Lung microvascular endothelial cell (primary cell): ENCODE measurements at places on chromosomes 3 and 15.

GRCh38 chr3:54153477-54153876 lies 31.1 kb downstream of the CACNA2D3 start:
- DNase-seq, result no peak

DNA sequence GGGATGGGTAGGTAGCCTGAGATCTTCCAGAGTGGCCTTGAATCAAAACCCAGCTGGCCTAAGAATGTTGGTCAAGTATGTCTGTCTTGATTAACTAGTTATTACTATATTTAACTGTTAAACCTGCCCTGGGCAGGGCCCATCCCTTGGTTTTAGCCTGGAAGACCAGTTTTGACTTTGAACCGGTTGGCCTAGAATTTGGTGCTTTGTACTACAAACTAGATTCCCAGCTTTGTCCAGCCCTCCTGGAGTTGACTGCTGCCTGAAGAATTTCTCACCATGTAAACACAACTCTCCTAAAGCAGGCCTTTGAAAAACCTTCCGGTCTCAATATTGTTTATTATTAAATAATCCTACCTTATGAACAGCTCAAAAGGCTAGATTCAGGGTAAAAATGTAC lies 16.0 kb downstream of the C15orf62 start:
- DNase-seq, result no peak

DNA sequence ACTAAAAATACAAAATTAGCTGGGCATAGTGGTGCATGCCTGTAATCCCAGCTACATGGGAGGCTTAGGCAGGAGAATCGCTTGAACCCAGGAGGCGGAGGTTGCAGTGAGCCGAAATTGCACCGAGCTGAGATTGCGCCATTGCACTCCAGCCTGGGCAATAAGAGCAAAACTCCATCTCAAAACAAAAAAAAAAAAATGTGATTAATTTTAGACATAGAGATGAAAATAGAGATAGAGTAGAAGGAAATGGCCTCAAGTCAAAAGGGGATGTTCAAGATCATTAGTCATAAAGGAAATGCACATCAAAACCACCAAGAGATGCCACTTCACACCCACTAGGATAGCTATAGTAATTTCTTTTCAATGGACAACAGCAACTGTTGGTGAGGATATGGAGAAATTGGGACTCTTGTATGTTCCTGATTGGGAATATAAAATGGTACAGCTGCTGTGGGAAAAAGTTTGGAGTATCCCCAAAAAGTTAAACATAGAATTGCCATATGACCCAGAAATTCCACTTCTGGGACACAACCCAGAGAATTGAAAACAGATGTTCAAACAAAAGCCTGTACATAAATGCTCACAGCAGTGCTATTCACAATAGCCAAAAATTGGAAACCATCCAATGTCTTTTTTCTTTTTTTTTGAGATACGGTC lies 55.4 kb downstream of the ABHD2 start:
- DNase-seq, result peak; percentile 92

DNA sequence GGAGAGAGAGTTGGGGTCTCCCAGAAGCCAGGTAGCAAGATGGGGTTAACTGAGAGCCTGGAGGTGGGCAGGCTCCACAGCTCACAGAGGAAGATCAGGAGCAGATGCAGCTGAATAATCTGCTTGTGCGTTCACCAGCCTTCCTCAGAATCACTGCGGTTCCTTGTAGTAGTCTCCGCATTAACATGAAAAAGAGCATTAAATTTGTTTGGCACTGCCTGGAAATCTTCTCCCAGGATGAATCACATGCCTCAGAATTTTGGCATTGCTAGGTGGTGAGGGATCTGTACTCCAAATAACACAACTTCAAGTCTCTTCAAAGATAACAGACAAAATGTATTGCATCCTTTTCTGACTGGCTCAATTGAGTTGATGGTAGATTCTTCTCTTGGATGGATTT lies 700.6 kb upstream of the ARRDC4 start:
- DNase-seq, result no peak

DNA sequence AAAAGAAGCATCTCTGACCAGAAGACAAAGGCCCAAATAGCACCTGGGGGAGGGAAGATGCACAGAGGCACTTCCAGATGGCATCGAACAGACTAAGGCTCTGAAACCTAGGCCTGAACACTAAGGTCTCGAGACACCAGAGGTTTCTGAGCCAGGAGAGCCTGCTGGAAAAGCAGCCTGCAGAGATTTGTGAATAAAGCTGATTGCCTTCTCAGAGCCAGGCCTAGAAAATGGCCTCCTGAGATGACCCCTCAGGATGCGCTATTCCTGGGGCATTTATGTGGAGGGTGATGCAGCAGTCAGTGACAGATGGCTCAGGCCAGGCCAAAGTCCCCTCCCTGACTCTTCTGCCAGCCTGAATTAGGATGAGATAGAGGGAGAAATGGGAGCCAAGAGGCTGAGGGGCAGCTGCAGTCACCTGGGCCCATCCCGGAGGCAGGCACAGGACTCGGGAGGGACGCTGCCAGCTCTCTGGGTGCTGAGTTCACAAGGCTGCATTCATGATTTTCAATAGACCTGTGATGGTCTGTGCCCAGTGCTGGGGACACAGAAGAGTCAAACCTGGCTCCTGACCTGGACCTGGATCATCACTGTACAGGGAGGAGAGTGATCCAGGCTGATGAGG lies 6.9 kb downstream of the PRSS50 start:
- no peak for DNase-seq

- DNase-seq, result no peak
These were observed 810.5 kb upstream of the NECTIN3 start for GRCh38 chr3:110261141-110261540.

DNA sequence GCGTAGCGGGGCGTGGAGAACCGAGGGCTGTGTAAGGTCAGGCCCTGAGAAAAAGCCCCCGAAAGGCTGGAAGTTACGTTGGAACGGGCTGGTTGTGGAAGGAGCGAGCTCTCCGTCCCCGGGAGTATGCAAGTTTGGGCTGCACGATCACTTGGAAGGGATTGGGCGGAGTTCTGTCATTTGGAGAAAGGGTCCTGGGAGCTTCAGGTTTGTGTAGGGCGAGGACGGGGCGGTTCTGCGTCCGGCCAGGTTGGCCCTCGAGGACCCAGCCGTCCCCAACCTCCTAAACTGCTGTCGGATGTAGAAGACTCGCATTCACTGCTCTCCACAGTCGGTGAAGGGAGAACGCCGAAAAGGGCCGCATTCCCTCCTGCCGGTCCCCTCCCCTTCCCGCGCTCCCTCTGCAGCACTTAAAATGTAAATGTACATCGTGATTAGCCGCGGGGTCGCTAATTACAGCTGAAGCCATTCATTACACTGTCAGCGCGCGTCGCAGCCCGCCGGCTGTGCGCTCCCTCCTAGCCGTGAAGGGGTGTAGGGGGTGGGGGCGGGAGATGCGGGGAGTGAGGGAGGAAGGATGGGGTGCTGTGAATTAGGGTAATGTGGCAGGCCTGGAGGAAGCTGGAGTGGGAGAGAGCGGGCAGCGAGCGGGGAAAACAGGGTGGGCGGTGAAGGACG lies 2.5 kb upstream of the RPP25 start:
- no peak for DNase-seq

DNA sequence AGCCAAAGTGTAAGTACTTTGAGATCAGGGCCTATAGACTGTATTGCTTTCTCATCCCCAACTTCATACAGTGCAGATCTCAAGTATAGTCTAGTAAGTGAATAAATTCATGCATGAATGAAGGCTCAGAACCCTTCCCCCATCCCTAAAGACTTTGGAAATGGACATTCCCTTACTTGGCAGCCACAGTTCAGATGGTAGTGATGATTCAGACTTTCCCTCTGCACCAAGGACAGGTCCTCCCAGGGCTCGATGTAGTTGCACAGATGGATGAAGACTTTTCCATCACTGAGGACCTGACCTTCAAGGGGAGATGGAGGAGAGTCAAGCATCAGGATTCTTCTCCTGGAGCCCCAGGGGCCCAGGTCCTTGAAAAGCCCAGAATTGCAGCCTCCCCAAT lies 4.6 kb downstream of the TIMP4 start:
- peak; percentile 11 for DNase-seq

DNA sequence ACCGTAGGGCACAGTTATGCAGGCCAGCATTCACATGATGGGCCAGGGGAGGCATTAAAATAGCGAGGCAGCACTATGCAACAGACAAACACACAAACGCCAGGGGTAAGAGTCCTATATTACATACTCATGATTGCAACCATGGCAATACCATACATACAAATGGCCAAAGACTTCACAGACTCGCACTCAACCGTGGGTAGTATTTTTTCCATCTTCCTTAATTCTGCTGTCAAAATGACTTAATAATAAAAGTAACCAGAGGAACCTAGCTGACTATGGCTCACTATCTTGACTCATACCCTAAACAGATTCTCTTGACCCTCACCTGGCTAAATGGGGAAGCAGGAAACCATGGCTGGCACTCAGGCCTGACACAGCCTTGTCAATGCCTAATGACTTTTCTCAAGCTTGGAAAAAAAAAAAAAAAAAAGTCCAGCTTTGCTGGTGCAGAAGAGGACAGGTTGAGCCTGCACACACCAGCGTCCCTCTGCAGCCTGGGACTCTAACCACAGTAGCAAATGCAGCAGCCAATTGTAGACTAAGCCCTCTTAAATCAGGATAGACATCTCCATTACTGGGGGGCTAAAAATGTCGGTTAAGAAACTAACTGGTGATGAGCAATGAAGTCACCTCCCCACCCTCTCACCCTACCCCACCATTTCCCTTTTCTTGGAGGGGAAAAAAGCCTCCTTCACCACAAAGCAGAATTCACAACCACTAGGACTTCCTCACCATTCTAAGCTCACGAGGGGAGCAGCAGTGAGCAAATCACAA lies 23.1 kb downstream of the CCDC12 start:
- DNase-seq, result no peak

DNA sequence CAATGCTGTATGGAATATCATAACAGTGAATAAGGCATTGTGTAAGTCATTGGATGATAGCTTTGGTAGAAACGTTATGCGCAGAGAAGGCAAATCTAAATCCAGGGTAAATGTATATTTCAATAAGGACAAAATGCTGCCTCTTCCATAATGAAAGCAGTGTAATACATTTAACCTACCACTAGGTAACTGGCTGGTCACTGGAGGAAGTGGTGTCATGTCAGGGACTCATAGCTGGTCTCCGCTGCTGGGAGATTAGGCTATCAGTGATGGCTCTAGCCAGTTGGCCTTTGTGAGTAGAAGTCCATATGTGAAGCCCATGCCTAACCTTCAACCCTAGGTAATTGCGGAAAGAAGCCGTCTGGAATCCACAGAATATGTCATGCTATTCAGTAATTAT lies 140.9 kb downstream of the NLGN1 start:
- no peak for DNase-seq

DNA sequence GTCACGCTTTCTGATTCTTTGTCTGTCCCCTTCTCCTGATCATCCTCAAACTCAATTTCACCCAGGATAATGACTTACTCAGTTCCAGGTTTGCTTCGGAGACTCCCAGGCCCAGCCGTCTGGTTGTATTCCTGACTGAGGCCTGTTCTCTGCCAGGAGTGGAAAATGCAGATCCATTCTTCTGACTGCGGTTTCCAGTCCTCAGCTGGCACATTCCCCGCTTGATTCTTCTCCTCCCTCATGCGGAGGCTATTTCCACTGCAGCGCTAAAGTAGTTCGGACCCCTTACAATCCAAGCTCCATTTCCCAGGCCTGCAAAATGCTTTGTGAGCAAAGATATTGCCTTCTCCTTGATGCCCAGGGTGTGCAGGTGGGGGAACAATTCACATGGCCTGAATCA lies 47.2 kb upstream of the GALNT15 start:
- DNase-seq, result no peak

GRCh38 chr15:64490598-64491259 lies 30.4 kb downstream of the ZNF609 start:
- peak; percentile 11 for DNase-seq

DNA sequence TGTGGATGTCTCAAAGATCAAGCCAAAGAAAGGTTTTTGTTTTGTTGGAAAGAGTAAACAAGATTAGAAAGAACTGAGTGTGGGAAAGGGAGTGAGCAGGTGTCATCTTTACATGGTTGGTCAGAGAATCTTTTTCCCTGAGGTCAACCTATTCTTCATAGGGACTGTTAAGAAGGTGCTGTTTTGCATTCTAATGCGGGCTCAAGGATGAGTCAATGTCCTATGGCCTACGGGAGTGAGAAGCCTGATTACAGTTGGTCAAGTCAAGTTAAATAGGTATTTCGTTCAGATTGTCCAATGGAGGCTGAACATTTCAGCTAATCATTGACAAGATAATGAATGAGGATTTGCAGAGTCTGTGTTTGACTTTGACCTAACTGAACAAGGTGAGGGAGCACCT lies 491.2 kb upstream of the PDZRN3 start:
- no peak for DNase-seq

DNA sequence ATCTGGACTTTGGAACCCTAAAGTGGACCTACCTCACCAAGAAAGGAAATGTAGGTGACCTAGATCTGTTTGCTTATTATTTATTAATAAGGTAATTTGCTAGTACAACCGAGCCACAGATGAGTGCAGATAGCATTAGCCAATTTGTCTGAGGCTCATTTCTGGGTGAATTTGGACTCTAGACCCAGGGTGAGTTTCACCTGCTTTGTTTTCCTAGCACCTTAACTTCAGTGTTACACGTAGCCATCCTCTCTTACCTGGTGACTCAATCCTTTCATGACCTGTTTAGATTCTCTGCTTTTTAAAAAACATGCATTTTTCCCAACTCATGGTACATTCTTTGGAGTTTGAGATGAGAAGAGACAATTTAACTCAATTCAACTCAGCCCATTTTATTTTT lies 33.5 kb upstream of the KPNA4 start:
- DNase-seq, result no peak

DNA sequence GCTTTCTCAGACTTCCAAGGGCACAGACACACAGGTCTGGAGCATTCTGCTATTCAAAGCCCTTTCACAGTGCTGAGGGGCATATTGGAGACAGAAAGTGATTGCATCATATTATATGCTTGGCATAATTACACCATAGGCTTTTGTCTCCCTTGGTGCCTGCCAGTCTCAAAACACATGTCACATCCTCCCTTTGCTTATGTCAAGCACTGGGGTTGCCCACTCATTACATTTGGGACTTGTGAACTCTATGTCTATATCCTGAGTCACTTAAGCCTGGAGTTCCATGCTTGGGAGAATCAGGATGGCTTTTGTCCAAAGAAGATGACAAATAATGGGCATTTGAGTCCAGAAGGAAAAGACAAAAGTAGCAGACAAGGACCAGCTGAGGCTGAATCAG lies 12.3 kb upstream of the PDZRN3 start:
- DNase-seq, result no peak

DNA sequence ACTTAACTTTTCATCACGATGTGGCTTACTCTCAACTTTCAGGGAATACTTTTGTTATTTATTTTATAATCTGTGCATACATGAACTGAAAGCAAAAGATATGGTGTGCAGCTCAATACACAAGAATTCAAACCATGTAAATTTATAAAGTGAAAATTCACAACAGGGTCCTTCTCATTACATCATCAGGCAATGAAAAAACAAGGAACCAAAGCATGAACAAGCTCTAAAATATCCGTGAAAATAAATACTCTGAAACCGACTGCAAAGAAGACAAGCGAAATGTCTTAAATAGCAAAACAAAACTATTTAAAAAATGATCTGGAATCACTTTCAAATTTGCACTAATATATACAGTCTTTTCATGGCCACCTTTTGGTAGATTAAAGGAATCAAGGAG lies 28.9 kb downstream of the GNB5 start:
- DNase-seq, result no peak
